Stimulated activated CD8-positive, alpha-beta memory T cell treated with anti-CD3 and anti-CD28 coated beads, Interleukin-12 subunit alpha, Interleukin-12 subunit beta, amount 100 ng/mL, for 4 hours (primary cell): ENCODE measurements at places on chromosomes 1 and 21.

GRCh38 chr1:11602424-11602823 lies 51.8 kb downstream of the FBXO2 start:
- DNase-seq, result no peak

GRCh38 chr1:66182026-66182425 lies 351.9 kb upstream of the SGIP1 start:
- no peak for DNase-seq

DNA sequence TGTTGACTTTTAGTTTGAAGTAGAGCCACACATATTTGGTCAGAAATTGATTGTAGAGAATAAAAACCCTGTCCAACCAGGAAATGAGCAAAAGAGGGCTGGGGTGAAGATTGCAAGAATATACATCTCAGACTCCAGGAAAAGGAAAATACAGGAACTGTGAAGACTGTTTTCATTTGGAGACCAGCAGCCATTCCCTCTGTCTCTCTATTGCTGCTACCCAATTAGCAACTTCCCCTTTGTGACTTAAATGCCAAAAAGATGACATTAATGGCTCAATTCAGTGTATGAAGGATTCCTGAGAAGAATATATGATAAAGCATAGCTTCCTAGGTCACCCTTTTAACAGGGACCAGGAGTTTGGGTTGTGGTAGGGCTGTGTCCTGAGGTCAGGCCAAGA lies 31.6 kb upstream of the CEP350 start:
- no peak for DNase-seq

DNA sequence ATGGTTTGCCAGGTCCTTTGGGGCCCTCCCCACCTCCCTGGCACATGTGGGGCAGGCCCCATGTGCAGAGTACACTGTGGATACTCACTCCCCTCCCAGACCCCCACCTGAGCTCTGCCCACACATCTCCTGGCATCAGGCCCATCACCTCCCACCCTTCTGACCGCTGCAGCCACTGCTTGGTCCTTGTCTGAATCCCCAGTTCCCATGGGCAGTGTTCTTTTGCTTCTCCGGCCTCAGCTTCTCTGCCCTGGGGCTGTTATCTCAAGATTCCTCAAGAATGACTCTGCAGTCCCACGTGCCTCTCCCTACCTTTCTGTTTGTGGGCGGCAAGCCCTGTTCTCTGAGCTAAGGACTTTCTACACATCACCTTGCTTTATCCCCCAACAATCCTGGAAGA lies 187.7 kb upstream of the EDN2 start:
- DNase-seq, result no peak

DNA sequence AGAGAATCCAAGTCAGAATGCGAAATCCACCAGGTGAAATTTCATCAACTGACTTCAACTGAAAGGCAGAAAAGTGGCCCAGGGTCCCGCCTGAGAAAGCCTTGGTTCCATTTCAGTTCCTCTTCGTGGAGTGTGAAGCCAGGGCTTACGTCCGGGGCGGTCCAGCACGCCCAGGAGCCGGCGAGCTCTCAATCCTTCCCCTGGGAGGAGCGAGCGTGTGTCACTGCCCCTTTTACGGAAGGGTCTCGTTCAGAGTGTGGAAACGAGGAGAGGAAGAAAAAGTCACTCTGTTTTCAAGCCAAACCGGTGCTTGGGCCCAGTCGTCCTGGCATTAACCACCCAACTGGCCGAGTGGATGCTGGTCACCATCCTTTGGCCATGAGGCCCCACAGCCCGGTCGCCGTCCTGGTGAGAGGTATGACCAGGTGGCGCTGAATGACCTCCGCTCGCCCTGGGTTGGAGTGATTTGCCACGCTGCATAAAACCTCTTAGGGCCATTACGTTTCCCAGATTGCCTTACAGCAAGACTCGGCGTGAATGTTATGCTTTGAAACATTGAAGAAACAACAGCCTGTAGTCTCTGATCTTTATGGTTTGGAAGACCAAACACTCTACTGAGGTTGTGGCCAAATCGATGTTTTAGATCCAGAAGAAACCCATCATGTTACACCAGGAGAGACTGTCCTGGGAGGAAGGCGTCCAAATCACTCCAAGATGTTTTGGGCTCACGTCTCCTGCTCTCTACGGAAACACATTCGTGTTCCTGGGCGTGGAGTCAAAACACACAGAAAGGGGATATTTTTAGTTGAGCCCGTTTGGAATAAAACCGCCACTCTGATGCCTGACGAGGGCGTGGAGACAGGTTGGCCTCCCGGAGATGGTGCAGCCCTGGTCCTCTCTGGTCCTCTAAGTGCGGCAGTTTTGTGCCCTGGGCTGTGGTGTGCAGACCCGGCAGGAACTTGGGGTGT lies 93.6 kb upstream of the ACTRT2 start:
- no peak for DNase-seq

DNA sequence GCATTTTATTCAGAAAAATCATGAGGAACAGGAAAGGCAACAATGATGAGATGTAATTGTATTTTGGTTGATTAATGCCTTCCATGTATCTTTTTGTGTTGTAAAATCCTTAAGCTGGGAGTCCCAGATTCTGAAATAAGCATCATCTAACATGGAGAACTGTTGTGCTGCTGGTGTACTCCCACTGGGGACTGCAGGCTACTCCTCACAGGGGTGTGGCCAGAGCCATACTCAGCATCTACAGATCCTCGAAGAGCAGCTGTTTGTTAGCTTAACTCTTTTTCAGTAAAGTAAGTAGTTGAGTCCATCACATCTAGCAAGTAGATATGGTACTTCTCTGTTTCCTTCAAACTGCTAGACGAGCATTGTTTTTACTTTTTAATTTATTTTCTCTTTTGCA lies 358.0 kb downstream of the BRINP3 start:
- no peak for DNase-seq

GRCh38 chr1:147241934-147242448 lies 493 bp upstream of the CHD1L start:
- DNase-seq, result no peak

GRCh38 chr1:84720221-84720780 lies 30.0 kb upstream of the SSX2IP start:
- no peak for DNase-seq

GRCh38 chr1:34918977-34919561 lies 10.4 kb downstream of the DLGAP3 start:
- no peak for DNase-seq

- DNase-seq, result no peak
Observed at GRCh38 chr1:92679980-92680379, 104.9 kb downstream of the EVI5 start.

- no peak for DNase-seq
Observed at GRCh38 chr1:1861339-1861730, 29.6 kb downstream of the GNB1 start.

- peak; percentile 42 for DNase-seq
Observed at GRCh38 chr1:15918962-15919715, 56.8 kb downstream of the ZBTB17 start.

DNA sequence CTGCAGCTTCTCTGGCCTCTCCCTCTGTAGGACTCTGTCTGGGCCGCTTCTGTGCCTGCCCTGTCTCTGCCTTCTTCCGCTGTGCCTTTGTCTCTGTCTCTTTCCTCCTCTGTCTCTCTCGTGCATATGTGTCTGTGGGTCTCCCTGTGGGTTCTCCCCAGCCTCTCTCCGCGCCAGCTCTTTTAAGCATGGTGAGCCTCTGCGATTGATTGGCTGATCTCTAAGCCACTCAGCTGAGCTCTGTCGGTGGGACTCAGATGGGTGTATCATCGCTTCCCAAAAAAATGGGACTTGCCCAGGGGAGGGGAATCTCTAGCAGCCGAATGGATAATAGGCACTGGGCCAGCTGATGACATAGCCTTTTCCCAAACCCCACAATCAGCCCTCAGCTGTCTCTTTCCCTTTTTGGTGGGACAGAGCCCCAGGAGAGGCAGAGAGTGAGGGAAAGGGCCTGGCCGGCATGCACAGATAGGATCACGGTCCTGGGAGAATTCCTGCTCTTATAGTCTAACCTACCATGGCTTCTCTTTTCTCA lies at the start of gene ADAMTS4:
ADAMTS4 (minus strand) TSS at position 158 of the 535 bp plus-strand sequence. CDS start 427 bp downstream, outside the sequence.
- DNase-seq, result no peak

GRCh38 chr1:213613549-213613948 lies 374.2 kb upstream of the PROX1 start:
- DNase-seq, result no peak

- no peak for DNase-seq
Observed at GRCh38 chr1:224338150-224338838, 8.3 kb upstream of the NVL start.

GRCh38 chr1:62361431-62361830 lies 42.2 kb upstream of the KANK4 start:
- no peak for DNase-seq

- no peak for DNase-seq
Observed at GRCh38 chr1:4733446-4734177, 79.2 kb downstream of the AJAP1 start.

- no peak for DNase-seq
Observed at GRCh38 chr1:85296980-85297379, 20.5 kb upstream of the BCL10 start.

DNA sequence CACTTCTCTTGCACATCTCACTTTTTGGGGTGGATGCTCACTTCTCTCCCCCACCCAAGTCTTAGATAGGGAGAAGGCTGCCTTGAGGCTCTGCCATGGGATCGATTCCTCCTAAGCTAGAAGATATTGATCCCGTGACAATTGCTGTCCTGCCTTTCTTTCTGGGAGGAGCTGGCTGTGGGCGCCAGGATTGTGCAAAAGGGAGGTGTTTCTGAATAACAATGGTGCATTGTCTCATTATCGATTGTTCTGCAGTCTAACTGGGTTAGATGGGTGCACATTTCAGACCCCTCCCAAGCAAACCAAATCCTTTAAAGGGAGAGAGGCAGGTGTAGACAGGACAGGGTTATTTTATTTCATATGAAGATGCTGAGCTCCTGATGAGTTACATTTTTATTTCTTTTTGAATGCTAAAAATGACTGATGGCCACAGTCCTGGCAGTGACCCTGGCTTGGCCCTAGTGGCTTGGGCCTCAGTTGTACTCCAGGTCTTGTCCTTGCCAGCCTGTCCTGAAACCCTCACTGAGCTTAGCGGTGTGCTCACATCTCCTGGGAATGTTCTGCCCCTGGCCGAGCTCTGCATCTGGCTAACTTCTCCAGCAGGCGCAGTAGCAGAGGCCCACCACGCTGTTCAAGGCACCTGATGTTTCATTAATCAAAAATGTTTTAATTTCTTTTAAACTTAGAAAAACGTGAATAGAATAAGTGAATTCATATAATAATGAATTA lies 99.0 kb upstream of the KAZN start:
- no peak for DNase-seq

GRCh38 chr1:65793359-65793732 lies 651 bp downstream of the PDE4B start:
- DNase-seq, result no peak

GRCh38 chr1:98027103-98027705 lies 106.4 kb upstream of the DPYD start:
- DNase-seq, result no peak

DNA sequence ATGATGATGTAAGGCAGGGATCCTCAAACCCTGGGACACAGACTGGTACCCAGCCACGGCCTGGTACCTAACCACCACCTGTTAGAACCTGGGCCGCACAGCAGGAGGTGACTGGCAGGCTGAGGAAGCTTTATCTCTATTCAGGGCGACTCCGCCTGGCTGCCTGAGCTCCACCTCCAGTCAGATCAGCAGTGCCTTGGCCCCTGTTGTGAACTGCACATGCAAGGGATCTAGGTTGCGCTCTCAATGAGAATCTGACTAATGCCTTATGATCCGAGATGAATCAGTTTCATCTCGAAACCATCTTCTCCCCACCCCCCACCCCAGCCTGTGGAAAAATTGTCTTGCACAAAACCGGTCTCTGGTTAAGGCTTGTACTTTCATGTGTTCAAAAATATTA lies 4.2 kb downstream of the RNPC3 start:
- no peak for DNase-seq

DNA sequence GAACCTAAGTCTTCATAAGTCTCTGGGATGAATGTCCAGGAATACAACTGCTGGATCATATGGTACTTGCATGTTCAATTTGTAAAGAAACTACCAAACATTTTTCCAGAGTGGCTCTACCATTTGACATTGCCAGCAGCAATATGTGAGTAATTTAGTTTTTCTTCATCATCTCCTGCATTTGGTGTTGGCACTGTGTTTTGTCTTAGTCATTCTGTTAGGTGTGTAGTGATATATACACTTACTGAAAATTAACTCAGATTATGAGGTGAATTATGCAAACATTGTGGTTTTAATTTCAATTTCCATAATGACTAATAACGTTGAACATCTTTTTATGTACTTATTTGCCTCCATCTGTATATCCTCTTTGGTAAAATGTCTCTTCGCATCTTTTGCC lies 138.7 kb downstream of the LRRC40 start:
- DNase-seq, result no peak

- no peak for DNase-seq
Observed at GRCh38 chr1:46137916-46138315, 5.5 kb upstream of the PIK3R3 start.

DNA sequence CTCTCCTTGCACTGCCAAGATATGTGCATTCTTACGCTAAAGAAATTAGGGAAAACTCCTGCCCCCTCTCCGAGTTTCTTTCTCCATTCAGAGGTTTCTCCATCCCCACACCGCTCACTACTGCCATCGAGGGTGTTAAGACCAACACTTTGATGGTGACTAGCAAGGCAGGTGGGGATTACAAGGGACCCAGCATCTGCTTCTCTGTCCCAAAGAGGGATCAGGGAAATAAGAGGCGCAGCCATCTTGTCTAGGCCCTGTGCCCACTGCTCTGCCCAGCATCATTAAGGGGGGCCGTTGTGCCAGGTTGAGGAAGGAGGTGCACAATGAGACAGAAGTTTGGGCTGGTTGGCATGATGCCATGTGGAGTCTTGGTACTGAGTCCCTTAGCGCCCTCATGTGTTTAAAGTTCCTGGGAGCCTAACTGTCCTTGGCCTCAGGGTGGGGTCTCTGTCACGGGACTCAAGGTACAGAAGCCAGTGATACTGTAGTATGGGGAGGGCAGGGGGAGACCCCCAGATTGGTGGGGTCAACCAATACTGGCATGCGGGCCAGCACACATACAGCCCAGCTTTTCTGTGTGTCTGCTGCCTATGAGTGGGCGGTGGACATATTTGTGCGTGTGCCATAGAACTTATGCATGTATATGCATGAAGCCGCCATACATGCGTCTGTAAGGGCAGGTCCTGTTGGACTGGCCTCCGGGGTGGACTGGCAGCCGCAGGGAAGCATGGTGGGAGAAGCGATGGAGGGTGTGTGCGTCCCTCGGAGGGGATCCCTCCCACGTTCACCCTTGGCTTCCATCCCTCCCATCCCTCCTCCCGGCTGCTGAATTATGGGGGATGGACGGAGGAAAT lies 5.5 kb downstream of the EFNA3 start:
- no peak for DNase-seq

GRCh38 chr1:12621346-12622335 lies 3.6 kb upstream of the DHRS3 start:
- no peak for DNase-seq

- peak; percentile 15 for DNase-seq
Observed at GRCh38 chr1:179867493-179868330, 9.9 kb downstream of the TOR1AIP2 start.
